Esophagus squamous epithelium (tissue), 5 donors: ENCODE measurements at places on chromosomes 4 and X. TPM values are rescaled to one million over a fixed set of nuclear protein-coding genes. Genes with fewer than 3 reads are reported as not detected.

- no peak for DNase-seq
Observed at GRCh38 chr4:121096629-121097028, 24.3 kb upstream of the NDNF start.

- no peak for DNase-seq
Observed at GRCh38 chr4:48022192-48022799, 5.7 kb downstream of the NIPAL1 start.

DNA sequence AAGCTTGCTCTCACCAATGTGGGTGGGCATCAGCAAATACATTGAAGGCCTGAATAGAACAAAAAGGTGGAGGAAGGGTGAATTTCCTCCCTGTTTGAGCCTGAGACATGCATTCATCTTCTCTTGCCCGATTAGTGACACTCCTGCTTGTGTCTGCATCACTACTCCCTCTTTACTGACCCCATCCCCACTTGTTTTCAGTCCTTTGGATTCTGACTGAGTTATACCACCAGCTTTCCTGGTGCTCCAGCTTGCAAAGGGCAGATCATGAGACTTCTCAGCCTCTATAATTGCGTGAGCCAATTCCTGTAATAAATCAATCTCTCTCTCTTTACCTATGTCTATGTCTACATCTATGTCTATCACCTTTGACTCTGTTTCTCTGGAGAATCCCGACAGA, 47.4 kb upstream of the DYNLT3 start:
- DNase-seq: no peak

DNA sequence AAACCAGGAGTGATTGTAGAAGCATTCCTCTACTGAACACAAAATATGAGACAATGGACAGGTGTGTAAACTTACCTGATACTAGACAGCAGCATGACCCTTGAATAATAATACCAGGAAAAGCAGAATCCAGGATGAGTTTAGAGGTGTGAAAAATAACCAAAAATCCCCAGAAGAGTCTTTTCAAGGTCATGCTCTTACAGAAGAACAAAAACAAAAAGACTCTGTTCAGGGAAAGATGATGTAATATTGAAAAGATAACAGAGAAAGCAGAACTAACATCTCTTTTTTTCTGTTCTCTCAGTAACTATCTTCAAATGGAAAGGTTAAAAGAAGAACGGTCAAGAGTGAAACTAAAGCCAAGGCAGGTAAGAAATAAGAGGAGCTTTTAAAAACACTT, 14.0 kb upstream of the ARHGAP10 start:
- DNase-seq: no peak

GRCh38 chr4:88599714-88600113, 7.4 kb downstream of the HERC3 start:
- no peak for DNase-seq

DNA sequence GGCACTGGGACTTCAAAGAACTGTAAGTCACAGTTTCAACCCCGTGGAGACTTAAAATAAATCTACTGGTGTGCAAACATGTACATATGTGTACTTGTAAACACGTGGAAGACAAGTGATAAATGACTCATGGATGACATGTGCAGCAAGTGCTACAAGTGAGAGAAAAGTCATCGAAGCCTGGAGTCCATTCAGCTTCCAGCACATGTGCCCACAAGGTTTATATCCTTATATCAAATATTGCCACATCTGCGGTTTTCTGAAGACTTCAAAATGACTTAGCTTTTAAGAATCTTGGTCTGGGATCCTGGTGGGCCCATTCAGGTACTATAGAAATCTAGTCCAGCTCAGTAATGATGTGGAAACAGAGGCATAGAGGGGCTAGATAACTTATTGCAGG, 33.0 kb upstream of the TTC29 start:
- DNase-seq: no peak

DNA sequence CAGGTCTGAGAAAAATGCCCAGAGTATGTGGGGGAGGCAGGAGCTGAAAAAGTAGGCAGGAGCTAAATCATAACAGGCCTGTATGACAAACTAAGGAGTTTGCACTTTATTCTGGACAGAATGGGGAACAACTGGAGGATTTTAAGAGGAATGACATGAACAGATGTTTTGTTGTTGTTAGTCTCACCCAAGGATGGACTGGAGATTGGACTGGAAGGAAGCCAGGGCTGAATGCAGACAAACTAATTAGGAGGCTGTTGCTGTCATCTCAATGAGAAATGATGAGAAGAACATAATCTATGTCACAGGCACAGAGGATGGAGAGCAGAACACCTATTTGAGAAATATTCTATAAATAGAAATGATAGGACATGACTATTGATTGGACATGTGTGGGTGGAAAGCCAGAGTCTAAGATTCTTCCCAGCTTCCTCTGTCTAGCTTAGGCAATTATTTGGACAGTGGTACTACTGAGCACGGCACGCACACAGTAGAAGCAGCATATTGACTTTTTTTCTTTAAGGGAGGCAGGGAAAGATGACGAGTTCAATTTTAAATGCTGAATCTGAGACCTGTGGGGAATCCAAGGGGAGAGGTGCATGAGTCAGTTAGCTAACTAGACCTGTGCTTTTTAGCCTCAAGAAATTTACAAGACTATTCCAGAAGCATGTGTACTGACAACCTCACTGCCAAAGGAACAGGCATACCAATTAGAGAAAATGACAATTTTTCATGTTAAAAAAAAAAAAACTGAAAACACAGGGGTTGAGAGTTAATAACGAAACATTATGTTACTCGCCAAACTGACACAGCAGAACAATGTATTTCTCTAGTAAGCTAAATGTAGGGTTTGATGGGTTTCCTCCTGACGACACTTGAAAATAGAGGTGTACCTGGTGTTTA, 963 bp upstream of the USO1 start:
- DNase-seq: no peak

Gene SERTM2
- total RNA-seq: not detected

Gene SATL1
- total RNA-seq: not detected

Gene FMR1NB
- not detected for total RNA-seq

Gene XG
- total RNA-seq: 8.0 TPM
